Mammary microvascular endothelial cell (primary cell): ENCODE measurements at places on chromosomes 1 and 21. TPM values are rescaled to one million over a fixed set of nuclear protein-coding genes. Genes with fewer than 3 reads are reported as not detected.

OLFM3 gene
- total RNA-seq: not detected in 2 replicates

HLX gene
- total RNA-seq: 45.7 and 49.1 TPM in 2 replicates

AHCTF1 gene
- 17.7 and 17.9 TPM in 2 replicates for total RNA-seq

PEX19 gene
- total RNA-seq: 28.4 and 29.1 TPM in 2 replicates

IGSF3 gene
- 0.93 and 0.94 TPM in 2 replicates for total RNA-seq

PTGS2 gene
- 4.6 and 4.9 TPM in 2 replicates for total RNA-seq

C8A gene
- not detected in 2 replicates for total RNA-seq

SH2D1B gene
- 0.05 and 0.20 TPM in 2 replicates for total RNA-seq

SHE gene
- total RNA-seq: 34.3 and 39.5 TPM in 2 replicates

HFM1 gene
- 0.20 and 1.9 TPM in 2 replicates for total RNA-seq

GBP4 gene
- 22.5 and 22.8 TPM in 2 replicates for total RNA-seq
